ENCODE measurements at places on chromosomes 7 and 10.

- no peak for DNase-seq
Observed at GRCh38 chr10:33267708-33268107, 66.8 kb downstream of the NRP1 start.

- no peak for DNase-seq
Observed at GRCh38 chr10:95445837-95446486, 115.2 kb downstream of the SORBS1 start.

DNA sequence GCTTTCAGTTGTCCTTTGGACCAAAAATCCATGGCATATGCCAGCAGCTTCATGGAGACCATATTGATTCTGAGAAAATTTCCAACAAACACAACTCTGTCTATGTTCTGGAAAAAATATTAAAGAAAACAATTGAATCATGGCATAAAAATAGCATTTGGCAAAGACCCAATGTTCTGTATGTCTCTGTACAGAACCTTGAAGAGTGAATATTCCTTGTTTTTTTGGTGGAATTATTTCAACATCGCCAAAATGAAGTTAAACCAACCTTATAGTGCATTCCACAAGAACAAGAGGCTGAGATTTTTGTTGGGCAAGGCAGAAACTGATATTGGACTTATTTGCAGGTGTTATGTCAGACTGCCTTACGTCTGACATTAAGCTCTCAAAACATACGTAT is 53.3 kb upstream of the SLC16A12 start:
- DNase-seq, result no peak

DNA sequence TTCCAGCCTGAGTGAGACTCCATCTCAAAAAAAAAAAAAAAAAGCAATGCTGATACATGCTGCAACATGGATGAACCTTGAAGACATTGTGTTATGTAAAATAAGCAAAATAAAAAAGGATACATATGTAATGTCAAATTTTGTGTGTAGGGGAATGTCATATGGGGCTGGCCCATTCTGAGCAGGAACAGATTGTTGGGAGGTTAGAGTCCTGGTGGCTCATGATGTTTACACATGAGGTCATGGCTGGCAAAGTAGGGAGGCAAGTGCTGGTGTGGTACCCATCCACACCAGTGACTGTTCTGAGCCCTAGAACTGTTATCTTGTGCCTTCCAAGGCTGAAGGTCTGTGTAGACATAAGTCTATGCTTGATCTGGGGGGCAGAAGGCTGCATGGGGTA is 37.6 kb downstream of the ZNF92 start:
- no peak for DNase-seq

- no peak for DNase-seq
Observed at GRCh38 chr7:44080118-44080517, 2.2 kb downstream of the POLM start.

- no peak for DNase-seq
Observed at GRCh38 chr7:158602905-158603772, 15.5 kb upstream of the PTPRN2 start.

- no peak for DNase-seq
Observed at GRCh38 chr7:73912223-73912622, 51.3 kb downstream of the TMEM270 start.

- DNase-seq, result no peak
Observed at GRCh38 chr10:94490789-94491039, 54.9 kb upstream of the HELLS start.

DNA sequence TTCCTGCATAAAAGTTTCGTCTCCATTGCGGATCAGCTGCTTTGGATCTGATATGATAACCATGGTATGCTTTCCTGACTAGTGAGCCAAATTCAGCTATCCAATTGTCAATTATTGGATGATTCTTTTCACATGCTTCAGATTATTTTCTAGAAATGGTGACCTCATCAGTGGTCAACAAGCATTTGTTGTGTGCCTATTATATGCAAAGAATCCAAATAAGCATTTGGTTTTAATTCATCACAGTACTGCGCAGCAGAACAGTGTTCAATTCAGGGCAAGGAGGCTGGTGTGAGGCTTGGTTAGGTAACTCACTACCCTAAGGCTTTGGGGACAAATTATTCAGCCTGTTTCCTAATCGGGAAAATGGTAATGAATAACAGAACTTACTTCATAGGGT is 200.5 kb downstream of the SKAP2 start:
- no peak for DNase-seq

- no peak for DNase-seq
Observed at GRCh38 chr10:11208908-11209829, 191.5 kb downstream of the CELF2 start.

DNA sequence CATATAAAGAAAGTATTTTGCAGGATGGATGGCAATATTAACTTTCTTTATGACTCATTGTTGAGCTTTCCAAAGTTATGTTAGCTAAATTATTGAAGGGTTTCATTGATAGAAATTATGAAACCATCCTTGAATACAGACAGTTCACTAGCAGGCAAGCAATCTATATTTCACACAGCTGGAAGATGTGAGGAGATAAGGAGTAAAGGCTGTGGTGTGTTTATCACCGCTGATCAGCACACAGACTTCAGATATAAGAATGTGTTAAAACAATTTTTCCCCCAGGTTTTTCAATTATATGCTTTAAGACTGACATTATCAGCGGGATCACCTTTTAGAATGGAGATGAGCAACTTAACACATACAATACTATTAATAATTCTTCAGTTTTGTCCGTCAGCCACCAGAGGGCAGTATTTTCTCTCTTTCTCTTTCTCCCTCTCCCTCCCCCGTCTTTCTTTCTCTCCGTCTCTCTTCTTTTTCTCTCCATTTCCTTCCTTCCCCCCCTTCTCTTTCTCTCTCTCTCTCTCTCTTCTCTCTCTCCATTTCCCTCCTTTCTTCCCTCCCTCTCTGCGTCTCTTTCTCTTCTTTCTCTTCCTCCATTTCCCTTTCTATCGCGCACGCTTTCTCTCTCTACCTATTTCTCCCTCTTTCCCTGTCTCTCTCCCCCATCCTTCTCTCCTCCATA is 62.9 kb upstream of the FAM171A1 start:
- no peak for DNase-seq

DNA sequence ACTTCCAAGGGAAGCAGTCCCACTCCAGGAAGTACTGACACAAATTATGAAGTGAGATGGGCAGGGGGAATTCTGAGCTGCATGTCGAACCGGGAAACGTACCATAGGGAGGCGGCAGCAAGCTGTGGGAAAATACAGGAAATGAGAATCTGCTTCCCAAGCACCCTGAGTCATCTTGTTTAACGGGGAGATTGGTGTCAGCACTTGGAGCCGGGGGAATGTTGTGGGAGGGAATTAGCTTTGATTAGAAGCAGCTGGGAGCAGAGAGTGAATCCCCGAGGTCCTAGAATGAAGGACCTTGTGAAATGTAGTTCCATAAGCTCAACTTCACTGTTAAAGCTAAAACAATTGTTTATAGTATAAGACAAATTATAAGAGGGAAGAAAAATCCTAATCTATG is 141.4 kb upstream of the PRKCQ start:
- DNase-seq, result no peak

- DNase-seq, result no peak
Observed at GRCh38 chr10:82319562-82319961, 444.6 kb downstream of the NRG3 start.

DNA sequence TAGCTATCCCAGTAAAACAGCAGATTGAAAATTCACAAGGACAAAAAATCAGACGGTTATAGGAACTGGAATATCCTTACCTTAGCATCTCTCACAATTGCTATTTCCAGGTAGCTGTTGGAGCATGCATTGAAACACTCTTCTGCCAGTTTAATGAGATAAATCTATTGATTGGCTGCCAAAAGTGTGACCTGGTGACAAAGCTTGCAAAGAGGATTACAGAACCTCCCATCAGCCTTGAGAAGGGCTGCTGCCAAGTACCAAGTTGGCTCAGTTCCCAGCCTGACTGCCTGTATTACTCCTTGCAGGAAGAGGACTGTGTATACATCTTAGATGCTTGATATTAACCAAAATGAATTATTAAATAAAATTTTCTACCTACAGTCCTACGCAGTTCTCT is 5.1 kb downstream of the PRLHR start:
- DNase-seq, result no peak

GRCh38 chr7:27220440-27220955 is 20.6 kb upstream of the HOXA13 start:
- DNase-seq, result no peak

DNA sequence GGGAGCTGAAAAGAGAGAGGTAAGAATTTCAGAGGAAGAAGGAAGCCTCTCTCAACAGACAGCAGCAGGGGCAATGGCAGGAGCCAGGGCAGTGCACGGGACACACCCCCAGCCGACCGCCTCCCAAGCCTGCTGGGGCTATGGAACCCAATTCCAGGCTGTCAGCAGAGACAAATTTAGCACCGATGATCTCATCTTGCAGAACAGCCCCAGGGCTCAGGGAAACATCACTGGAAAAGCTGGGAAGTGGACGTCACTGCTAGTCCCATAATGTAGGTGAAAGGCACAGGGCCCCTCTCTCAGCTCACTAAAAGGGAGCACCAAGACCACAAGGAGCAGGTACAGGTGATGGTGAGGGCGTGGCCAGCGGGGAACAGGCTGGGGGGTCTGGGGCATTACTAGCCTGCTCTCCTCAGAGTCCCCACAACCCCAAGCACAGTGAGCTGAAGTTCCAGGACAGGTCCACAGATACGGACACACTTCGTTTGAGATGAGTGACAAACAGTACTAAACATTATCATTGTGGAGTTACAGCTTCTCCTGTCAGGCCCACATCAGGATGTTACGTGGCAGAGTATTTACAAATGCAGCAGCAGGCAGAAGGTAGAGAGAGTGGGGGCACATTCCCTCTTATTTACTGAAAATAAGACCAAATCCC is 103.7 kb downstream of the PLXNA4 start:
- no peak for DNase-seq

- DNase-seq, result no peak
Observed at GRCh38 chr10:6892864-6893263, 312.8 kb upstream of the PRKCQ start.

GRCh38 chr10:126565441-126565840 is 105.1 kb downstream of the C10orf90 start:
- DNase-seq, result no peak

- DNase-seq, result no peak
Observed at GRCh38 chr7:108201766-108202165, 71.6 kb upstream of the LAMB4 start.

GRCh38 chr7:36165059-36165458 is 12.0 kb downstream of the EEPD1 start:
- no peak for DNase-seq

DNA sequence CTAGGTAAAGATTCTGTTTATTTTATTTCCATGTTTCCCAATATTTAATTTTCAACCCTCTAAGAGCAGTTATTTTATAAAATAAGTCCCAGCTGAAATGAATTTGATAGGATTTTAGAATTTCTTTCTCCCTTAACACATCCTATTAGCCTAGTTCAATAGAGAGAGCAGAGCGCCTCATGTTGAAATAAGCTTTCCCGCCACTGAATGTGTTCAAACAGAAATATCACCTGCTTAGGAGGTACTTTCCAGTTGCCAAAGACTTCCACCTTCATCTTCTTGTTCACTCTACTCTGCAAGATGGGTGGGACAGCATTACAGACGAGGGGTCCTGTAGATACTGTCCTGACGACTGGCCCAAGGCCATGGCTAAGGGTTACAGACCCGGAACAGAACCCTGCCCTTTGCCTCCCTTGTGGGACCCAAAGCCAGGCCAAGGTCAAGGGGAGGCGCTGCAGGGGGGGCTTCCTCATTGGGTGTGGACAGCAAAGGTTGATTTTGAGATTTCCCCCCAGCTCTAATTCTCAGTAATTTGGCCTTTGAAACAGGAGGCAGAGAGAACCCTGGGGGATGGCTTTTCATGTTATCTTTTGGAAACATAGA is 62.0 kb downstream of the PARP12 start:
- DNase-seq, result no peak

DNA sequence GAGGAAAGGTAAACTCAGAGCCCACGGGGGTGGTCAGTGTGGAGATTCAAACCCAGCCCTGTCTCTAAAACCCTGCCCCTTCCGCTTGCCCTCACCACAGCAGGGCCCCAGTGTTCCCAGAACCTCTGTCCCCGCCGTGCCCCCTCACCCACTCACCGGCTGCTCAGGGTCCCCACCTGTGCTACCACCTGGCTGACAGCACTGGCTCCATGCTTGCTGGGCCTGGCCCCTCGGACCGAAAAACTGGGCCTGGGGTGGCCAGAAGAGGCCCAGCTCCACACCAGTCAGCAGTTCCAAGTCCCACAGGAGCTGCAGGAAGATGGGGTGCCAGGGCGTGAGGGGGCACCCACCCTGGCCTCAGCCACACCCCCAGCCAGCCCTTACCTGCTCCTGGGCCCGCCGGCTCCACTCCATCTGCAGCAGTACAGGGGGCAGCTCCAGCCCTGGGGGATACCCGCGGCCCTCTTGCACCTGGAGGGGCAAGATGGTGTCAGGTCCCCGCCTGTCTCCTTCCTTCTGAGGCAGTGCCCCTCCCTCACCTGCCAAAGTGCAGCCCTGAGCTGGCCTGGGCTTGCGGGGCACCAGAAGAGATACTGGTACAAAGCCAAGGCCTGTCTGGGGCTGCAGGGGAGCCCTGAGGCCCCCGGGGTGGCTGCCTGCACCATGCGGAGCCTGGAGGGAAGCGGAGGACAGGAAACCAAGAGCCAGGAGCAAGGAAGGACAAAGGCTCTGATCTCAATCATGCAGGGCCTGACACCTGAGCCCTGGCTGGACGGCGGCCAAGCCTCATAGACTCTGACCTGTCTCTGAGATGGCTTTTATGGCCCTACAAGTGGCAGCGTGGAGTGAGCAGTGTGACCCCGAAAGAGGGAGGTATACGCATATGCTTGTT is 11.7 kb downstream of the ATP6V1F start:
- DNase-seq, result no peak

GRCh38 chr7:39086638-39087360 is 109.1 kb downstream of the POU6F2 start:
- no peak for DNase-seq

GRCh38 chr7:50155755-50156154 is 62.7 kb upstream of the ZPBP start:
- DNase-seq, result no peak

GRCh38 chr10:52540479-52540984 is 226.5 kb downstream of the DKK1 start:
- DNase-seq, result no peak

GRCh38 chr7:98685541-98685940 is 68.5 kb downstream of the NPTX2 start:
- no peak for DNase-seq

GRCh38 chr10:21329995-21330627 is 195.4 kb downstream of the SKIDA1 start:
- no peak for DNase-seq

GRCh38 chr7:25496476-25497368 is 268.4 kb upstream of the NPVF start:
- no peak for DNase-seq

DNA sequence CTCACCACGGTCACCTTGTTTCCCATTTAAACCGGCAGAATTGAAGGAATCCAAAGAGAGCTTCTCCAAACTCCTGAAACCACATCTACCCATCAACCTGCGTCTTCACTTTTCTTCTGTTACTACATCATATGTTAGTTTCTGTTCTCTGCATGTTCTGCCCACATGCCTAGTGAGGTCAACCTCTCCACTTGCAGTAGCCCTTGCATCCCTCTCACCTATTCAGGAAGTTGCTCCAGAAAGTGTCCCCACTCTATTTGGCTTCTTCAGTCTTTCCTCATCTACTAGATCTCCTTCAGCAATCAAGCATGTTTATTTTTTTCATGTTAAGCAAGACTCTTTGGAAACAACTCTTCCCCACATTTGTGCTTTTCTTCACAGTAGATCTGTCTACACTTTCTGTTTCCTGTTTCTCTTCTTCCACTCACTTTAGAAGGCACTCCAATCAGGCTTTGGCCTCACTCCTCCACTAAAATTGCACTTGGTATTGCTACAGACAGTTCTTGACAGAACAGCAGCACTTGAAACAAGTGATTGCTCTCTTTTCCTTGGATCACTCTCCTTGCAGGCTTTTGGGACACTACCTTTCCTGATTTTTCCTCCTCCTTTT is 7.5 kb downstream of the SAMD9L start:
- no peak for DNase-seq
